ENCODE measurements at places on chromosomes 1 and 21. TPM values are rescaled to one million over a fixed set of nuclear protein-coding genes. Genes with fewer than 3 reads are reported as not detected.

DNA sequence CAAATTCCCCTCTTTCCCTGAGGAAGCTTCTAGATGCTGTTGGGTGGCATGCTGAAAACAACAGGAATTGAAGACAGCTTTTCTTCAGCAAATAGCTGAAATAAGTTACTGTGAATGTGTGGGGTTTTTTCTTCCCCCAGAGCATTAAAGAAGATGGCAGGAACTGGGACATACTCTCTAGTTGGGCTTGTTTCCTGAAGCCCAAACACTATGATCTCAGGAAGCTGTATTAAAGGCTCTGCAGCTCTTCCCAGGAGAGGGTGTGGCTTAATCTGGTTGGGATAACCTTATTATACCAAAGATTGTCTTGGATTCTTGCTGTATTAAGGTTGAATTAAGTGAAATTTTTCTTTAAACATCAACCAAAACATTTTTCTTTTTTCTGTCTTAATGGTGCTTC lies 64.9 kb upstream of the LMO4 start:
- DNase-seq, result no peak

Gene SIPA1L2
- 25.7 TPM for total RNA-seq

GRCh38 chr1:111737216-111738132 lies 1.7 kb downstream of the INKA2 start:
- DNase-seq, result peak; percentile 51

DNA sequence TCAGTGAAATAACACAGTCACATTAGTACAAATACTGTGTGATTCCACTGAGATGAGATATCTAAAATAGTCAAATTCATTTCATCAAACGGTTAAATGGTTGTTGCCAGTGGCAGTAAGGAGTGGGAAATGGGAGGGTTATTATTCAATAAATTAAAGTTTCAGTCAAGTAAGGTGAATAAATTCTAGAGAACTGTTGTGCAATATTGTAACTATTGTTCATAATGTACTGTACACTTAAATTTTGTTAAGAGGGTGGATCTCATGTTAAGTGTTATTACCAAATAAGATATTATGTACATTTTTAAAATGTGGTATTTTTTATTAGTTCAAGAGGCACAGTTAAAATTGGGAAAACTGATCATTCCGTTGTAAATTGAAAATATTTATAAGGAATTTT lies 463.3 kb upstream of the BRINP3 start:
- no peak for DNase-seq

GRCh38 chr1:119779869-119780356 lies 11.2 kb upstream of the HMGCS2 start:
- no peak for DNase-seq

Measured in dermis blood vessel endothelial cell (primary cell).